ENCODE measurements at places on chromosomes 7 and 10.

DNA sequence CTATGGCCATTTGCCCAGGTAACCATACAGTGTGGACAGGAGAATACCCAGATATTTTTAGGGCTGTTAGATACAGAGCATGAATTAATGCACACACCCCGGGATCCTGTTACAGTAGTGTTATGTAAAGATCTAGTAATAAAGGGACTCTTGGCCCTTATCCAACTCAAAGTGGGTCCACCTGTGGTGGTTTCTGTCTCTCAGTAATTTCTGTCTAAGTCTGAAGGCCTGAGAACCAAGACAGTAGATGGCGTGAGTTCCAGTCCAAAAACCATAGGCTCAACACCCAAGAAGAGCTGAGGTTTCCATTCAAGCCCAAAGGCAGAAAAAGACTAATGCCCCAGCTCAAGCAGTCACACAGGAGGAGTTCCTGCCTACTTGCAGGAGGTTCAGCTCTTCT lies 277.7 kb downstream of the ZEB1 start:
- DNase-seq: no peak

- DNase-seq: no peak
Measured at GRCh38 chr7:7256731-7257274, 74.5 kb downstream of the C1GALT1 start.

GRCh38 chr7:15854841-15855524 lies 168.5 kb upstream of the MEOX2 start:
- no peak for DNase-seq

DNA sequence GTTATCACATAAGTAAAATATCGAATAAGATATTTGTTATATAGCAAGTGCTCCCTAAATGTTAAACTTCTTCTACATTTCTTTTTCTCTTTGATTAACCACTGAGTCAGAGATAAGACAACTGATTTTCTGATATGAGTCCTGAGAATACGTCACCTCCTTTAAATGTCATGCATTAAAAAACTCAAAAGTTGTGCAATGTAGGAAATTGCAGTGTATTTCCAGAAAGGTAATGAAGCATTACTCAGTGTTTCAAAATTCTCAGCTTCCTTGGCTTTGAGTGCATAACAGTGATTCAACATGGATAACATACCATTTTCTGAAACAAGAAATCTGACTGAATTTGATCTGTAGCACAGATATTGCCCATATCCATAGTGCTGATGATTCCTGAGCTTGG lies 155.8 kb downstream of the BMPER start:
- peak; percentile 34 for DNase-seq

DNA sequence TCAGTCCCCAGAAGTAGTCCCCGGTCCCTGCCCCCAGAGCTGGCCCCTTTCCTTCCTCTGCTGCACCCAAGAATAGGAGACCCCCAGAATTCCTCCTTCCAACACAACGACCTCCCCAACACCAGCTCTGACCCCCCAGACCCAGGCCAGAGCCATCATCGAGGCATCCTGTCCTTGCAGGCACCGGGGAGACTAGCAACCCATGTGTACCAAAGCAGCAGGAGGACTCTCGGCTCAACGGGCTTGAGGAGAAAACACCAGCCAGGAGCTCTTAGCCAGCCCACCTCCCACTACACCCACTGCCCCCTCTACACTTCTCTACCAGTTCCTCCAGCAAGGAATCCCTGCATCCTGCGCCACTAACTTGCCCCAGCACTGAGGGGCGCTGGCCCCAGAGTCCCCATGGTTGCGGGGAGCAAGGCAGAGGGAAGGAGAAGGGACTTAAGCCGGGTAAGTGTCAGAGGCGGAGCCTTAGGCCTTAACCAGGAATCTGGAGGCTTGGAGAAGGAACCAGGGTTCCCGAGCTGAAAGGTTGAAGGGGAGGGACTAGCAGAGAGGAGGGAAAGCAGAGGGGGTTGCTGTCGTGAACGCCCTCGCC lies 3.9 kb downstream of the GRID1 start:
- DNase-seq: no peak

DNA sequence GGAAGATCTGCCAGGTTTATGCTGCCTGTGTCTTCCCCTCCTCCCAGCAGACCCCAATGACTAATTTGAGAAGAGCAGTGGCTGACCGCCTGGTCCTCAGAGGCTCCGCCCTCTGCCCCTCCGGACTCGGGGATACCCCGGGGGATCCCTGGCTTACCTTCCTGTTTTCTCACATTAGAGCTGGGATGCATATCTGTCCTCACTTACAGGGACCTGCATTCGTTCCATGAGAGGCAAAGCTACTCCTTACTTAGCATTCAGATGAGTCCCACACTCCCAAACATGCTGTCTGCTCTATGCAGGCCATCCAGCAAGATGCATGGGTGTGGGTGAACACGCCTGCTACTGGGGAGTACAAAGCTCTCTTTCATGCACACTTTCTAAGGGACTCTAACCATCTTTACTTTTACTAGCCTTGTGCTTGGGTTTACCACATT lies 24.0 kb downstream of the VOPP1 start:
- DNase-seq: no peak

DNA sequence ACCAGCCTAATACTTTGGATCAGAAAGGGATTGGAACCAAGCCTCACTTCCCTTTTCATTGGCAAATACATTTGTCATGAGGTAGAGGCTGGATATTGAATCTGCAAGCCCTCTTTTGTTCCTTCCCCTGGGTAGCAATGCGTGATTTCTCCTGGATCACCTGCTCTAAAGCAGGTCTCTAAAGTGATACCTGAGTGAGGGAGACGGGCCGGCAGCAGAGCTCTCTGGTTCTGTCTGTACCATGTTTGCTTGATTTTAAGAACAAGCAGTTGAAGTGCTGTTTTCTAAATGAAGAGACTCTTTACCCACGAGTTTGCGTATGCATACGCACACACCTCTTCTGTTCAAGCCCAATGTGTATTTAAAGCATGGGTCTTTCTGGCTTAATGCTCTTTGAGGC lies 41.1 kb downstream of the GARS1 start:
- DNase-seq: no peak

DNA sequence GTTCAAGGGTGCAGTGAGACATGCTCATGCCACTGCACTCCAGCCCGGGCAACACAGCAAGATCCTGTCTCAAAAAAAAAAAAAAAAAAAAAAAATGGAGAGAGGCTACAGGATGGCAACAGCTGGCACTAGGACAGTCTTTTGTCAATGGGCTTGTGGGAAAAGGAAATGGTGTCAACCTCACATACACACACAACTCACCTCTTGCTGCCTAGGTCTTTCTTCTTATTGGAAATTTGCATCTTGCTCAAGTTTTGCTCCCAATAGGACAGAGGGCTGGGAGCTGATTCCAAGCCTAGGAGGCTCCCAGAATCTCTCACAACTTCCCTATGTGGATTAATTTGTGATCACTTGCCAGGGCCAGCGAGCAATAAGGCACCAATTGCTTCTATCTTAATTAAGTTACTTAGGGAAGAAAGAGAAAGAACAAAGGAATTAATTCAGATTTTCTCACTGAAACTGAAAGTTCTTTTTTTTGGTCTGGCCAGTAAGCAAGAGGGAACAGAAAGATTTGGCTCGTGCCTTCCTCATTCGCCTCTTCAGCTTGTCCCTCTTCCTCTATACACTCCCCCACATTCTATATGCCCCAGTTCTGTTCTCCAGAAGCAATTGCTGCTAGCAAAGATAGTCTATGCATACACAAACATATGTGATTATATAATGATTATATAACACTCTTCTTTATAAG lies 33.8 kb downstream of the MAP3K8 start:
- DNase-seq: no peak

DNA sequence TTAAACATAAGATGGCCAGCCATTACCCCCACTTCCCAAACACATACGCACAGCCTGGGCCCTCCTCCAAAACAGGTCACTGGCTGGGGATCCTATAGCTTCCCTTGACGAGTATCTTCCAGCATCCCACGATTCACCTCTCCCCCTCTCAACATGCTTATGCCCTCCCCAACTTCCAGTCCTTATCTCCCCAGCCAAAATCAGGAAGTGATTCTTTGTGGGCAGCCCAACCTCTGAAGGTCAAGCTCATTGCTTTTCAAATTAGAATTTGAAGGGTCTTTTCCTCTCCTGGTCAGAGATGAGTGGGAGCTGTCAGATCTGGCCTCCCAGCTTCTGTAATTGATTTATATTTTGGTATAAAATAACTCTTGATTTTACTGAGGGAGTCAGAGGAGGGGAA lies 133.6 kb downstream of the ATXN7L1 start:
- no peak for DNase-seq

GRCh38 chr7:92904244-92905131 lies 68.1 kb upstream of the CDK6 start:
- peak; percentile 75 for DNase-seq
